Activated naive CD4-positive, alpha-beta T cell treated with anti-CD3 and anti-CD28 coated beads, Interleukin-2, amount 10 ng/mL, durations not matched to agents 7 days and 5 days (primary cell): ENCODE measurements at places on chromosomes 12 and 14.
A peak's percentile ranks its signal among the peaks of the same experiment; 100 is the strongest.

DNA sequence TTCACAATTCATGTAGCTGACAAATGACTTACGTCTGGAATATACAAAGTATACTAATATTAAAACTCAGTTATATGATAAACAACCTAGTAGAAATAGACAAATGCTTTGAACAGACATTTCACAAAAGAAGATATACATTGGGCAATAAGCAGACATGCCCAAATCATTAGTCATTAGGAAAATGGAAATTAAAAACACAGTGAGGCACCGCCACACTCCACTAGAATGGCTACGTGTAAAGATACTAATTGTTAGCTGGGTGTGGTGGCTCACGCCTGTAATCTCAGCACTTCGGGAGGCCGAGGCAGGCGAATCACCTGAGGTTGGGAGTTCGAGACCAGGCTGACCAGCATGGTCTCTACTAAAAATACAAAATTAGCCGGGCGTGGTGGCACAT is 248.9 kb upstream of the TMEM132C start:
- no peak overlapping the region for H3K4me3 ChIP-seq
- H3K27me3 ChIP-seq: no peaks in the 10 kb centered on the region
- H3K27ac ChIP-seq: no peak overlapping the region
- H3K4me1 ChIP-seq: no peaks in the 10 kb centered on the region
- DNase-seq: no peak
- no peaks in the 10 kb centered on the region for H3K36me3 ChIP-seq

DNA sequence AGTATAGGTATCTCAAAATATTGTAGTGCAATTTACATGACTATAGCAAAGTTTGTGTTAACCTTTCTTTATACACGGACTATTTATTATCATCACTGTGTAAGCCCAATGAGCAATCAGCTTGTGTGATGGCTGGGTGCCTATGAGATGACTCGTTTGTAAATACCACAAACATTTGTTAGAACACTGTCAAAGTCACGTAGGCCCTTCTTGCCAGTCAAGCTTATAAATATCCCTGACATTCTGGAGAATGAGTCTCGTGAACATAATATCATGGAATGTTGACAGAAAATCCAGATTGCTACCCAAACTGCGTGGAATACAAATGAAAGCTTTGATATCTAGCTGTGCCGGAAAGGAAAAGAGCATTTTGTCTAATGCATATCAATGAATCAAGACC is 648.3 kb upstream of the MDGA2 start:
- no peak overlapping the region for H3K27ac ChIP-seq
- H3K4me3 ChIP-seq: no peak overlapping the region
- no peaks in the 10 kb centered on the region for H3K4me1 ChIP-seq

DNA sequence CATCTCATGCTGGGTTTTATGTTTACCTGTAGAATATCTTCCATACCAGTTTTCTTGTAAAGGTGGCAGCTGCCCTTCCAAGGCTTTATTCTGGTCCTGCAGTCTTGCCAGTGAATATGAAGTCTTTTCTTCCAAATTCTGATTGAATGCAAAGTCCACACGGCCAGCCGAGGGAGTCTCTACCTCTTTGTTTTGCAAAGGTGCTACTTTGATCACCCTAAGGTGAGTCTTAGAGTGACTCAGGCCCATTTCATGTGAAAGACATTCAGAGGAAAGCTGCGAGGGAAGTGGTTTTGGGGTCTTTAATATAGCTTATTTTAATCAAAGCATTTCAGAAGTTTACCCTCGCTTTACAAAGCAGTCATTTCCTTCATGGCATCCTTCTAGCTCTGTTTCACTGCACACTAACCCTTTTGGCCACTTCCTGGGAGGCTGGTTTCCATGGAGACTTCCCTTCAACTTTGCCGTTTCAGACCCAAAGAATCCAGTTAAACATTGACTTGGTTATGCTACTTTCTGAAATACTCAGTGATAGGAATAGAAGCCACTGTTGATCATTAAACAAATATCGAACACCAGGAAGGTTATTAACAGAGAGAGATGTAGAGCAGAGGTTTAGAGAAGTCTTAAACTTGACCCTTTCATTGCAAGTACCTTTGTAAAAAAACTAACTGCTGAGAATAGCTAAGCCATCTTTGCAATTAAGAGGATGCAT is at the start of gene CCDC198:
TSS of gene CCDC198 (minus strand) at position 391 of the 715 bp plus-strand sequence. CDS start at position 249, 142 bp downstream.
- no peak for DNase-seq
- H3K27me3 ChIP-seq: no peaks in the 10 kb centered on the region
- H3K4me3 ChIP-seq: no peak within 1 kb of the TSS
- H3K36me3 ChIP-seq: no peaks in the 10 kb centered on the region
- no peak within 1 kb of the TSS for H3K27ac ChIP-seq
- H3K4me1 ChIP-seq: peaks cover 2% of the 10 kb centered on the region

- peaks cover 14% of the 10 kb centered on the region for H3K4me1 ChIP-seq
- H3K27ac ChIP-seq: no peak overlapping the region
- H3K27me3 ChIP-seq: peaks cover 10% of the 10 kb centered on the region
- no peaks in the 10 kb centered on the region for H3K36me3 ChIP-seq
- no peak overlapping the region for H3K4me3 ChIP-seq
- no peak for DNase-seq
Observed at GRCh38 chr12:111227476-111228420, 141.1 kb downstream of the PHETA1 start.

DNA sequence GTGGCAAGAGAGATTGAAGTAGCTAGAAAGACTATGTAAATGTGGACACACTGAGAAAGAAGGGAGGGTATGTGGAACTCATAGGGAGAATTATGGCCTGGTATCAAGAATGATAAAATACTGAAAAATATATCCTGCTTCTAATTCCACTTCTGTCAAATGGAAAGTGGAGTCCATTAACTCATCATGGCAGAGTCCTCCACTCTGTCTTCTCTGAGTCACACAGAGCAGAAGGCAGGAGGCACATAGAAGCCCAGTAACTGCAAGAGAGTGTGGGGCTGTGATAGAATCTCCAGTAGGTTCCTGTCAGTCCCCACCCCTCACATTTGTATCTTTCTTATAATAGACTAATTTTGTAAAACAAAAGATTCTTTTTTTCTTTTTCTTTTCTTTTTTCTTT is 223.7 kb downstream of the AKAP6 start:
- H3K36me3 ChIP-seq: no peaks in the 10 kb centered on the region
- no peaks in the 10 kb centered on the region for H3K27me3 ChIP-seq
- no peak for DNase-seq
- no peak overlapping the region for H3K4me3 ChIP-seq
- H3K4me1 ChIP-seq: no peaks in the 10 kb centered on the region

GRCh38 chr14:28356819-28357218 is 409.8 kb upstream of the FOXG1 start:
- H3K27ac ChIP-seq: no peak overlapping the region
- DNase-seq: no peak
- H3K36me3 ChIP-seq: no peaks in the 10 kb centered on the region
- no peaks in the 10 kb centered on the region for H3K27me3 ChIP-seq
- H3K4me1 ChIP-seq: no peaks in the 10 kb centered on the region

DNA sequence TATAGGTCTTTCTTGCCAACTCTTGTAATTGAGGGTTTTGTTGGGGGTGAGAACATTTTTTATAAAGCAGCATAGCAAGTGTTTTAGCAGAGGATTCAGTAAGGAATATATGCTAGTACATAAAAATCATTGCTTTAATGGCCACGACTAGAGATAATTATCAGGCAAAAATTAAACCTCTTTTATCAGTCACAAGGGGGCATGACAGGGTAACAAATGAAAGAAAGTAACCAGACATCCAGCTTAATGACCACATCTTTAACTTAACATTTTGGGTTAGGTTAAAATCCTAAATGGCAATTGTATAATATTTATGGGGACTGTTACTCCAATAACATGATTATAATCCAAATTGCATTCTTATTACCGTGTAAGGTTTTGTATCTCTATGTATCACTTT is 119.6 kb downstream of the LRRIQ1 start:
- no peaks in the 10 kb centered on the region for H3K4me1 ChIP-seq
- no peak overlapping the region for H3K27ac ChIP-seq
- DNase-seq: no peak
- H3K27me3 ChIP-seq: no peaks in the 10 kb centered on the region
- no peak overlapping the region for H3K4me3 ChIP-seq
- no peaks in the 10 kb centered on the region for H3K36me3 ChIP-seq

DNA sequence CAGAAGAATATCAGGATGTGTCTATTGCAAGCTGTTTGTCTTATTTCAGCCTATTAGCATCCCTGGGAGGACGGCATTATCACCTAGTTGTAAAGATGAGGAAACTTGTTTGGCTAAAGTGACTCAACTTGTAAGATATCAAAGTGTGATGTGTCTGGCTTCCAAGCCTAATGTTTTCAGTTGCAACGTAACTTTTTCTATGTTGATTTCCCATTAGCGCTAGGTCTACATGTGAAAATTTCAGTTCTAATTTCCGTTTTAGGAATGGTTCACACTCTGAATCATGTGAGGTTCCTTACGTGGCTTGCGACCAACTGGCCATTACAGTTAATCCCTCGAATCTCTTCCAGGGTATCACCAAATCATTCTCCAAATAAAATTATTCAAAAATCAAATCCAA is 58.0 kb downstream of the LLPH start:
- H3K27ac ChIP-seq: no peak overlapping the region
- H3K4me3 ChIP-seq: no peak overlapping the region
- no peak for DNase-seq
- H3K36me3 ChIP-seq: no peaks in the 10 kb centered on the region
- H3K4me1 ChIP-seq: no peaks in the 10 kb centered on the region

GRCh38 chr14:24817212-24818057 is 183.4 kb upstream of the GZMB start:
- peaks cover 13% of the 10 kb centered on the region for H3K27me3 ChIP-seq
- no peaks in the 10 kb centered on the region for H3K36me3 ChIP-seq
- no peaks in the 10 kb centered on the region for H3K4me1 ChIP-seq
- no peak overlapping the region for H3K27ac ChIP-seq
- H3K4me3 ChIP-seq: no peak overlapping the region

DNA sequence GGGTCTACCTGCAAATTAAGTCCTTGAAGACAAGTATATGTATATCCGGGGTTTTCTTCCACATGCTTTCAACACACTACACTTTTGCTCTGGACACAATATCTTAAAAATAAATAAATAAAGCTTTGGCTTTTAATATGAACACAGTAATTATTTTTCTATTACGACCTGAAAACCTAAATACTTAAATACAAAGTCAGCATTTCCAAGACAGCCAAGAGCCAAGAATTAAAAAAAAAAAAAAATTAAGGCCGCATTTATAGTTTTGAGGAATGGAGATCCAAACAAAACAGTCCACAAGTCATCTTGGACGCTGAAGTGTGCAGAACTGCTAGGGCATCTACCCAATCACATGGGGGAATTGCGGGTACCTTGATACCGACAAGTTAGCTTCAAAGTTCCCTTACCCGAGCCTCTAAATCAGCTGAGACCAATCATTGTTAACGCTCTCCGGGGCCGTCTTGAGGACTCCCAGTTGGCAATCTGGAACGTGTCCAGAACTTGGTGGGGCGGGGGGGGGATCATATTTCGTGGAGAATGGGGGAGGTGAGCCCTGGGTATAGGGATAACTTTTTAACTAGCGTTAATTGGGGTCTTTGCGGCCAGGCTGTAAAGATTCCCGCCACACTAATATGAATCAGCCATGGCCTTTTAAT is 731 bp upstream of the PCNX4 start:
- peak overlapping the region; percentile 96 for H3K27ac ChIP-seq
- peaks cover 10% of the 10 kb centered on the region for H3K36me3 ChIP-seq
- peaks cover 45% of the 10 kb centered on the region for H3K4me1 ChIP-seq
- H3K27me3 ChIP-seq: no peaks in the 10 kb centered on the region
- DNase-seq: peak; percentile 35

GRCh38 chr12:132422381-132423043 is 67.4 kb upstream of the FBRSL1 start:
- no peak for DNase-seq
- H3K4me1 ChIP-seq: no peaks in the 10 kb centered on the region
- peaks cover 82% of the 10 kb centered on the region for H3K27me3 ChIP-seq
- H3K27ac ChIP-seq: peak overlapping the region; percentile 15
- H3K36me3 ChIP-seq: no peaks in the 10 kb centered on the region

GRCh38 chr12:116864371-116865160 is 16.7 kb downstream of the HRK start:
- peaks cover 16% of the 10 kb centered on the region for H3K4me1 ChIP-seq
- DNase-seq: no peak
- peaks cover 47% of the 10 kb centered on the region for H3K27me3 ChIP-seq
- H3K27ac ChIP-seq: no peak overlapping the region
- H3K36me3 ChIP-seq: no peaks in the 10 kb centered on the region

DNA sequence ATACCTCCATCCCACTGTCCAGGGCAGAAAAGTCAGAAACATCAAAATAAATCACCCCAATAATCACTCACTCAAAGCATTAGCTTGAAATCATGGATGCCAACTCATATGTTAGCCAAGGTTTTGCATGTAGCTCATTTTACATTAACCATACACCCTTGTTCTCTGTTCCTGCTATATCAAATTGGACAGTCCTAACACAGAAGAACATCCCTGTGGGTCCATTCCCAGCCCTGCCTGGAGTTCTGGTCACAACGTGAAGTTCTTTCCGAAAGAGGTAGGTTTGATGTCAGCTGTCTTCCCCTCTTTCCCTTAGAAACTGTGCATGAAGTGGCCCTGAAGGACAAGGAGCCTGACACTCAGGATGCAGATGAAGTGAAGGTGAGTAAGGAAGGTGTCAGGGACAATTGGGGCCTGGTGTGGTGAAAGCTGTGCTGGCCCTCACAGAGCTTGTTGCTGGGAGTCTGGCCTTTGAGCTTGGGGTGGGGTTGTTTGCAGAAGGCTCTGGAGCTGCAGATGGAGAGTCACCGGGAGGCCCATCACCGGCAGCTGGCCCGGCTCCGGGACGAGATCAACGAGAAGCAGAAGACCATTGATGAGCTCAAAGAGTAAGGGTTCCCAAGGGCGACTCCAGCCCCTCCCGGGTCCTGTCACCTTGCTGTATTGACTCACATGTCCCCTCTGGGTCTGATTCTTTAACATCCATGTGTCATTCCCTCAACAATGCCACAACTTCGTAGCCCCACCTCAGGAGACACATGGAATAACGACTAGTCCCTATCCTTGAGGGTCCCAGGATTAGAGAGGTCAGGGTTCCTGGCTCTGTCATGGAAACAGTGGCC is 15.0 kb upstream of the PIP4K2C start:
- no peak overlapping the region for H3K27ac ChIP-seq
- no peak for DNase-seq
- peaks cover 24% of the 10 kb centered on the region for H3K27me3 ChIP-seq
- no peak overlapping the region for H3K4me3 ChIP-seq
- no peaks in the 10 kb centered on the region for H3K4me1 ChIP-seq
- H3K36me3 ChIP-seq: no peaks in the 10 kb centered on the region

DNA sequence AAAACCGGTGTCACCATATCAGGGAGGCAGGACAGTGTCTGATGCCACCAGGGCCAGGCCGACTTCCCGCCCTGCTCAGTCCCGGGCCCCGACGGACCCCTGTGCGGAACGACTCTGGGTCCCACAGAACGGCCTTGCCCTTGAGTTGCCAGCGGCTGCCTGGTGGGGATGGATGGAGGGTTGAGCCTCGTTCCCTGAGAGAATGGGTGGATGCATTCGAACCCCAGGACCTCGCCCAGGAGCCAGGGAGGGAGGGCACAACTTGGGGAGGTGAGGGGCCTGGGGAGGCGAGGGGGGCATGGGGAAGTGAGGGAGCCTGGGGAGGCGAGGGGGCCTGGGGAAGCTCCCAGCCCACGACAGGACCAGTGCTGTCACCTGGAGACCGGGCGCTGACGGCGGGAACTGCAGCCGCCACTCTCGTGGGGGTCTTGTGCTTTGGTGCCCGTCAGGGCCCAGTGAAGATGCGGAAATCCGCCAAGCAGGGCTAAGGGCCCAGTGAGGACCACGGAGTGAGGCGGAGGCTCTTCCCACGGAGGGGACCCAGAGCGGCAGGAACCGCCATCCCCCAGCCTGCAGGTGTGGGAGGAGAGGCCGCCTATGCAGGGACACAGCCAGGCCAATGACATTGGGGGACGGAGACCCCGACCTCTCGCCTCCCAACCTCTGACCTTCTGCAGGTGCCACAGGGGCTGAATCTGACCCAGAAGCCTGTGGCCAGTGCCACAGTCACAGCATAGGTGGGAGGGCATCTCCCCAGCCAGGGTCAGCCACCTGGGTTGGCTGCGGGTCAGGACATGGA is 74.4 kb upstream of the GALNT9 start:
- no peak for DNase-seq
- peaks cover 40% of the 10 kb centered on the region for H3K27me3 ChIP-seq
- no peaks in the 10 kb centered on the region for H3K36me3 ChIP-seq
- H3K27ac ChIP-seq: no peak overlapping the region
